ENCODE measurements at places on chromosomes 12 and 14.

- DNase-seq = no peak
These were observed 624 bp downstream of the RIN3 start for GRCh38 chr14:92513966-92514843.

- peak; percentile 80 for DNase-seq
These were observed 26.3 kb upstream of the BCDIN3D start for GRCh38 chr12:49868952-49869815.

DNA sequence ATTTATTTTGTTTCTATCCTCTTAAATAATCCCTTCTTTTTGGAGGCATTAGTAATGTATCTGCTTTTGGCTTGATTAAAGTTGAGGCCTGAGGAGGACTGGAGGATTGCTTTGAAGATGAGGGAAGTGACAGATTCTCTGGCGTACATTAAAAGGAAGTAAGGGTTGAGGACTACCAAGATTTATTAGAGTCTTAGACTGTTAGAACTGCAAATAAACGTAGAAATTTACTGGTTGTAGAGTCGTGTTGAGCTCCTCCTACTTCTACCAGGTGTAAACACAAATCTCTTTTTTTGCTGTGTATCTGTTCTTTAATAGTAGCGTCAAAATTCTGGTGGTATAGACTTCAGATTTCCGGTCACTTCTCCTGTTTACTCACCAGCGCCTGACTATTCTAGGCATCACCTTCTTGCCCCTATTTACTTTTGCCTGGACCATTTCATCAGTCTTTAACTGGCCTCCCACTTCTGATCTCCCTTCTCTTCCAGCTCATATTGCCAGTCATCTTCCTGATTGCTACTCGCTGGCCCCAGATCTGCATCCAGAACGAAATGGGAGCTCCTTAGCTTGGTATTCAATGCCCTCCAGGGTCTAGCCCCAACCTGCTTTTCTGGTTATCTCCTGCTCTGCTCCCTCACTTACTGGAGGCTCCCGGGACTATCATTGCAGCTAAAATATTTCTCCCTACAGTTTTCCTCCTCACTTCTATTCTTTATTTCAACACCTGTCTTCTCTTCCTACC, 8.4 kb upstream of the EID3 start:
- no peak for DNase-seq

DNA sequence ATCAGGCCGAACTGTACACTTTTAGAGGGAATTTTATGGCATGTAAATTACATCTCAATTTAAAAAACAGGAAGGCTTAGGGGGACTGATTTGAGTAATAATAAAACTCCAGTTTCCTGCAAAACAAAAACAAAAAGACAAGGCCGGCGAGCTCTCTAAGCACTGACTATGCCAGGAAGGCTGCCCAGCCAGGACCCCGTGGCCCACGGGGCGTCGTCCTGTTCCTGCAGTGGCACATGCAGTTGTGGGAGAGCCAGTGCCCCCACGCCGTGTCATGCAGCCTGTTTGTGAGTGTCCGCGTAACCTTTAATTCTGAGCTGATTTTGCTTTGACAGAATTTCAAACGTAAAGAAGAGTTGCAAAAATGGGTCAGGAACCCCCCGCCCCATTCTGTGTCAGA, 10.5 kb downstream of the XRCC3 start:
- DNase-seq = no peak

GRCh38 chr12:94557746-94558295, 92.5 kb downstream of the TMCC3 start:
- no peak for DNase-seq

GRCh38 chr12:47033789-47034555, 45.4 kb upstream of the PCED1B start:
- no peak for DNase-seq

DNA sequence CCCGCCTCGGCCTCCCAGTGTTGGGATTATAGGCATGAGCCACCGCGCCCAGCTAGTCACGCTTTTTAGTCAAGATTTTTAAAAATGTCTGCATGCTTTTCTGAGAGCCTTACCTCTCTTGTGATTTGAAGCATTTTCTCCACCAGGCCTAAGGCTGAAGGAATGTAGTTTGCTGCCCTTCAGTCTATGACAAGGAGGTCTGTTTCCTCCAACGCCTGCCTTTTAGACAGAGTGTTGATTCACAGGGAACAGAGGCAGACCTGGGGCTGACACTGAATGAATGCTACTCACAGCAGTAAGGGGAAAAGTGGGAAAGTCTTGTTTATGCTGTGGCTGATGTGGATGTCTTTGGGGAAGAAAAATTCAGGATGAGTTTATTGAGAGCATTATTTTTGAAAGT, 27.2 kb upstream of the MDM2 start:
- no peak for DNase-seq

DNA sequence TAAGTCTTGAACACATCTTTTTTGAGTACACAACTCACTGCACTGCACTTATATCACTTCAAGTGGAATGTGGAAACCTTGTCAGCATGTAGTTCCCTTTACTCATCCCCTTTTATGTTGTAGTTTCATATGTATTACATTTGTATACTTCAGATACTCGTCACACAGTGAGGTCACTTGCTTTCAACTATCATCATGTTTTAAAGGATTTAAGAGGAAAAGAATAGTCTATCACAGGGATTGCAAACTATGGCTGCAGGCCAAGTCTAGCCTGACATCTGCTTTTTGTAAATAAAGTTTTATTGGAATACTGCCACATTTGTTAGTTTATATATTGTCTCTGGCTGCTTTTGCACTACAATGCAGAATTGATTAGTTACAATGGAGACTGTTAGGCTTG, 24.3 kb downstream of the CNOT2 start:
- DNase-seq = no peak

DNA sequence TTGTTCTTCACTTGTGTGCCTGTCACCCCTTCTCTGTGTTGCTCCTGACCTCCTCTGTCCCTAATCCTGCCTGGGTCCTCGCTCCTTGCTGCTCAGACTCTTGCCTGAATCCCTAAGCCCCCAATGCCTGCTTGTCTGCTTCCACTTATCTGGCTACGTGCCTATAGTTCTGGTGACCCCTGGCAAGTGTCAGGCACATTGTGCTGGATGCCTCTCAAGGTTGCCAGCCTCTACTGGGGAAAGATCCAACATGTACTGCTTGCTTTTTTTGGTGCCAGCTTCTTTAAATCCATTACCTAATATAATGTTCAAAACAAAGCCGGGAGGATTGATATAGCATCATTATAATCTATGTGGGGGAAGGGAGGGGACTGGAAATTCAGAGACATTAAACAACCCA, 448.0 kb upstream of the CCDC196 start:
- DNase-seq = no peak

DNA sequence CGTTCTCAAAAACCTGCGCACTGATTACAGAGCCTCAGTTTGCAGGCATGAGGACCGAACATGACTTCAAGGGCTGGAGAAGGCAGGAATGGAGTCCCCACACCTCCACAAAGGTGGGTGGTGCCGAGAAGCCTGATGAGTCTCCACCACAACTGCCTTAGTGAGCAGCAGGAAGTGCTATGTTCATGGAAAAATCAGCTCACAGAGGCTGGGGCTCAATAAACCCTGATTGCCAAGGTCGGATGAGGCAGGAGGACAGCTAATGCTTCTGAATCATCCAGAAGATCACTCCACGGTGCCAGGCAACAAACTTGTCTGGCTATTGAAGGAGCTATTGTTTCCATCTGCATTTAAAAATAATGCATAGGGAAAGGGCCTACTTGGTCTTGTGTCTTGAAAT, 31.1 kb downstream of the APPL2 start:
- DNase-seq = no peak

- no peak for DNase-seq
These were observed 37.0 kb downstream of the APPL2 start for GRCh38 chr12:105198961-105199360.

DNA sequence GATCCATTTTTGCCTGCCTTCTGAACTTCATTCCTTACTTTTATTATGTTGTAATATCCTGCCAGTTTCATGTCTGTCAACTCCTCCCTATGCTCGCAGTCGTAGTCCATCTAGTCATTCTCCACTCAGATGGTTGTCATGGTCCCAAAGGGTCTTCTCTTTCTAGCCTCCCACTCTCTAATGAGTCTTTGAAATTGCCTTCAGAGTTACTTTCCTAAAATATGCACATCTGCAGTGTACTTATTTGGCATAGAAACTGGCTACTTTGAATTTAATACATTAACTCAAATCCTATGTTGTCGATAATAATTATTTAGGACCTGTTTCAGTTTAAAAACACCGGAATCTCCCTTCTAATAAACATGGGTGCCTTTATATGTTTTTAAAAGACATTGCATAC, 101.0 kb downstream of the PDE3A start:
- no peak for DNase-seq

DNA sequence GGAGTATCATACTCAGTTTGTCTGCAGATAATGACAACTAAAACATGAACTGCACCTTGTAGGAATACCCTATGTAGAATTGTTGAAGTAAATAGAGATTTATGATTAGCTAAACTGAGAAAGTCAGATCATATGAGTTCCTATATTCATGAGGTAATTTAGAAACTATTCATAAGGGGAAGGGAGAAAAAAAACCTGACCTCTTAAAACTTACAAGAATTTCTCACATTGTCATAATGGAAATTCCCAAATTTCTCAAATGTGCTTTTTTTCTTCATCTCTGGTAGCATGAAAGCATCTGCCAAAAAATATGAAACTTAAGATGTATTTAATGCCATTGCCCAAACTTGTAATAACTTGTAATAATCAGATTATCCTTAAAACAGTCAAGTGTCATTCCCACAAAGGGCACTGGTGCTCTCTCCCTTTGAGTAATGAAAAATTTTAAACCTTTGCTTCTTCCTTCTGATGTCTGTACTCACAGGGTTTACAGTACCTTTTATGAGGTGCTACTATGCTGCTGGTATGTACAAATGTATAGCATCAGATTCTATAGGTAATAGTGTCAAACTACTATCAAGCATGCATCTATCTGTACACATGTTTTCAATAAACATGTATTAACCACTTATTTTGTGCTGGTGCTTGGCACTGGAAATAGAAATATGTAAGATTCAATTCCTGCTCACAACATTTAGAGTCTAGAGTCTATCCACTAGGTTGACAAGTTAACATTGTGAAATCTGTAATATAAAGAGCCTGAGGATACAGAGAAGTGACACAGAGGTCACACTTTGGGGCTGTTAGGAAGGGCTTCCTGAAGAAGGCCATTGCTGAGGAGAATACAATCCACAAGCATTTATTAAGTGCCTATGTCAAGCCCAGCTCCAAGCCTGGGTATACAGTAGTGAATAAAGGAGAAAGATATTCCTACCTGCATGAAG, 17.4 kb upstream of the DRAM1 start:
- DNase-seq = no peak

DNA sequence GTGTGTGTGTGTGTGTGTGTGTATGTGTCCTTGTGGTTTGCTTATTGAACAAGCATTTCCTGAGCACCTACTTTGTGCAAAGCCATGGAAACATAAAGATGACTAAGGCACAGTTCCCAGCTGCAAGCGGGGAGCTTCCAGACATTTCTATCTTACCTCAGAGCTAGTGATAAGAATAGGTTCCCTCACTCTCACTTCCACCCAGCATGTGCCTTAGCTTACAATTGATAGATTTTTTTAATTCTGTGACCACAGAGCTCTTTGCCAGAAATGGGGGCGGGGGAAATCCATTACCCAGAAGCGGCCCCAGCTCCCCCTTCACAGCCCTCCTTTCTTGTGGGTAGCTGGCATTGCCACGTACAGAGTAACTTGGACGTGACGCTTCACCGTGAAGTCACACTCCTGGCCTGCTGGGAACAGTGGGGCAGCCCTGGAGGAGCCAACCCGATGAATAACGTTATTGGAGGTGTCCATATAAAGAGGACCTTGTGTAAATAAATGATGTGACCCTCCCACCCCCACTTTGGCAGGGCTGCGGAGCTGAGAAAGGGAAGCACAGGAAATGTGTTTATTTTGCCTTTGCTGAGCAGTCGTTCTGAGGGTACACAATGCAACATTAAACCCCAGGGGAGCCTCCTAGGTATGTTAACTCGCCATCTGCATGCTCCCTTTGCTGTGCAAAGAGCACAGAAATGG, 238.9 kb downstream of the CHST11 start:
- no peak for DNase-seq

- no peak for DNase-seq
These were observed 65.5 kb upstream of the SLC38A4 start for GRCh38 chr12:46891306-46891705.

DNA sequence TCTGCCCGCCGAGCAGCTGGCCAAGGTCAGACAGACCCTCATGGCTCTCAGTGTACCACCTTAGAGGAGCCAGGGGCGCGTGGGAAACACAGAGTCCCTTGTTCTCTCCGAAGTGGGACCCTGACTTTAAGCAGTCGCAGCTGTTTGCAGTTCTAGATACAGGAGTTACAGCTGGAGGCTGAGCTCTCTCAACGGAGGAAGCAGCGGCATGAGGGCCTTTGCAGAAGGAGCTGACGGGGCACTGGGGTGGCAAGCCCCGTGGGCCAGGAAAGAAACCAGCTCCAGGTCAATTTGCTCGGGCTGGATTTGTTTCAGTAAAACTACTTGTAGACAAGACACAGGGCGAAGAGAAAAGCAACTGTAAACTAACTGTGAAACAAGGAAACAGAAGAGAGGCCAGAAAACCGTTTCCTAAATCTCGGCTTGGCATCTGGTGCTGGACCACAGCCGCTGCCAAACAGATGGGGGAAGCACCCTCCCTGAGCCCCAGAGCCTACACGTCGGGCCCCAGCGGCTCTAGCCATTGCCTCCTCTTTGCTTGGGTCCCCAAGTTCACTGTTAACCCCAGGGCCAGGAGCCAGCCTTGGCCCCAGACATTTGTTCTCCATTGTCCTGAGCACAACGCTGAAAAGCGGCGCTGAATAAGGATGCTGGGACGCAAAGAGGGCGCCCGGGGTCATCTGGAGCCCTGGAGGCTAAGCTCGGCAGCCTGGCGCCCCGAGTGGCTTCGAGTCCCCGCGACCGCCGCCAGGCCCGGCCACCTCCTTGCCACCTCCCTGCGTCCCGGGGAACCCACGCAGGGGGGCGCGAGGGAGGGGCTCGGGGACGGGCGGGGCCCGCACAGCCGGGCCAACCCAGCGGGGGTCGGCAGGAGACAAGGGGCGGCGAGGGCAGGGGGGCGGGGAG, 914 bp upstream of the PACS2 start:
- DNase-seq = no peak

- no peak for DNase-seq
These were observed 9.8 kb upstream of the IQSEC3 start for GRCh38 chr12:56683-57346.

GRCh38 chr12:27015730-27016076, 1.5 kb upstream of the TM7SF3 start:
- no peak for DNase-seq

GRCh38 chr14:76002383-76002782, 16.8 kb downstream of the IFT43 start:
- no peak for DNase-seq

DNA sequence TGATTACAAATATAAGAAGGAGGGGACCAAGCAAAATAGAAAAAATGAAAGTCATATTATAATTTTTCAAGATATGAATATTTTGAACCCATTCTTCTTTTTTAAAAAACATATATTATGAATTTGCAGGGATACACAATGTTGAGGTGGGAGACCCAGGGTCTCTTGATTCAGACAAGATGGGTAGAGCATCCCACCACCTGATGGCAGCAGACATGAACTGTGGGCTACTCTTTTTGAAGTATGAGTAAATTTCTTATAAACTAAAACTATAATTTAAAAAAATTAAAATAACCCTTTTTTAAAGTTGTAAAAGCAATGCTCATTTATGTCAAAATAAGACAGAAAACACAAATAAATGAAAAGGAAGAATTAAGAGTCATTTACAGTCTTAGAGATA, 202.7 kb upstream of the PRICKLE1 start:
- no peak for DNase-seq

Measured in C1 segment of cervical spinal cord (tissue), 14 donors.